Stomach (tissue), 19 donors: ENCODE measurements at places on chromosomes 5 and 9. TPM values are rescaled to one million over a fixed set of nuclear protein-coding genes. Genes with fewer than 3 reads are reported as not detected.

The ALDH1A1 gene
- 157 TPM for polyA plus RNA-seq

The MAMDC2 gene
- polyA plus RNA-seq = 7.0 TPM

The ADAMTS6 gene
- polyA plus RNA-seq = 0.25 TPM

The SPATA31D4 gene
- not detected for polyA plus RNA-seq

The PCDHGA4 gene
- not detected for polyA plus RNA-seq

- no peaks in the 10 kb centered on the region for H3K27me3 ChIP-seq
- H3K4me1 ChIP-seq = peaks cover 26% of the 10 kb centered on the region
- H3K4me3 ChIP-seq = no peak overlapping the region
- DNase-seq = no peak
These were observed 13.2 kb downstream of the ZFAND5 start for GRCh38 chr9:72351538-72352453.

DNA sequence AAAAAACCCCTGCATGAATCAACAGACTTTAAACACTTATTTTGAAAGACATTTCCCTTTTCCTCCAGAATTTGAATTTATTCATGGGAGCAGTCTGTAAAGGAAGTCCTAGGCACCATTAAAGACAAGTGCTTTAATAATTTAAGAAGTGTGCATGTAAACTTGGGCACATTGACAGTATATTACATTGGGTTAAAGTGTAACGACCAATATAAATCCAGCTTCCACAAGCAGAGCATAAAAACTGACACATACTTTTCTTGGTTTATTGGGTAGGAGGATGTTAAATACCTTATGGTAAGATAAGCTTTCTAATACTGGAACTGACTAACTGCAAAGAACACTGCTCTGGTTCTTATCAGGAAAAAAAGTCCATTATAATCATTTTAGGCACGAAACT lies 1.2 kb upstream of the ENTREP1 start:
- H3K4me3 ChIP-seq = peak overlapping the region; percentile 63
- no peaks in the 10 kb centered on the region for H3K4me1 ChIP-seq
- DNase-seq = no peak
- peaks cover 5% of the 10 kb centered on the region for H3K27me3 ChIP-seq
- no peak overlapping the region for H3K27ac ChIP-seq

DNA sequence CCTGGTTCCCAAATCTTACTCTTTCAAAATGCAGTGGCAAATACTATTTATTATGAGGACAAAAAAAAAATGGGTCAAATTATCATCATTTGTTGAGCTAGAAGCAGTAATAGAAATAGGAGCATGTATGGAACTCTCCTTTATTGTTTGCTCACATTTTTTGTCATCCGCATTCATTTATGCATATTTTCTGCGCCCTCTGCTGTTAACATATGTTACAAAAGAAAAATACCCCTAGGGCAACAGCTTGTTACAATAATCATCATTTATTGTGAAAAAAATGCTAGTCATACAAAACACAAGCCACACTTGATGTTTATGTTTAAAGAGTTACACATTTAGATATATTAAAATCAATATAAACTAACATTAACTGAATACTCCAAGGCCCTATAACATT lies 328.2 kb downstream of the TUSC1 start:
- no peak overlapping the region for H3K4me3 ChIP-seq
- no peaks in the 10 kb centered on the region for H3K36me3 ChIP-seq
- DNase-seq = no peak
- no peaks in the 10 kb centered on the region for H3K27me3 ChIP-seq
- H3K4me1 ChIP-seq = no peaks in the 10 kb centered on the region
